ENCODE measurements at places on chromosomes 7 and 10.

- DNase-seq: peak; percentile 92
Observed at GRCh38 chr10:97713339-97713825, at the start of gene MARVELD1. MARVELD1 (plus strand) TSS chr10:97713730; CDS start chr10:97713877, 147 bp downstream.

GRCh38 chr10:71493741-71494140 is 97.0 kb downstream of the CDH23 start:
- DNase-seq: no peak

DNA sequence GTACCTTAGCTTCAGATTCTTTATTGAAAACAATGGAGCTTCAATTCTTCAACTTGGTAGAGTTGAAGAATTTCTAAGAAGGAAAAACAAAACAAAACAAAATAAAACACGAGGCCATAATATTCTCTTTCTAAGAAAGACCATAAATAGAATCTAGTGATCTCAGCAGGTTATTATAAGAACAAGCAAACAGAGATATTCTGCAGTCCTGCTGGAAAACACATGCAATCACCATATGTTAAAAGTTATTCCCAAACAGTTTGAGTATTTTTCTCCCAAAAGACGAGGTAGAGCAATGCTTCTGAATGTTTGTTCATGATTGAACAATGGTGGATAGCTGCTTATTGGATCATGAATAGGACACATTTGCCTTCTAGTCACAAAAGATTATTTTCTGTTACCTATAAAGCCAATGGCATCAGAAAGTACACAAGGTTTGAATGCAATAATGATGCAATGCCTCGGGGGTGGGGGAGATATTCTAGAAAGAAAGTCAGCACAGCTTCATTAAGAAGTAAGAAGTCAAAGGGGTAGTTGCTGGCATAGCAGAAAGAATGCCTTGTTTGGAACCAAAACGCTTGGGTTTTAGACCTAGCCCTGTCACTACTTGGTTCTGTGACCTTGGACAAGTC is 59.3 kb downstream of the CREB3L2 start:
- DNase-seq: no peak

DNA sequence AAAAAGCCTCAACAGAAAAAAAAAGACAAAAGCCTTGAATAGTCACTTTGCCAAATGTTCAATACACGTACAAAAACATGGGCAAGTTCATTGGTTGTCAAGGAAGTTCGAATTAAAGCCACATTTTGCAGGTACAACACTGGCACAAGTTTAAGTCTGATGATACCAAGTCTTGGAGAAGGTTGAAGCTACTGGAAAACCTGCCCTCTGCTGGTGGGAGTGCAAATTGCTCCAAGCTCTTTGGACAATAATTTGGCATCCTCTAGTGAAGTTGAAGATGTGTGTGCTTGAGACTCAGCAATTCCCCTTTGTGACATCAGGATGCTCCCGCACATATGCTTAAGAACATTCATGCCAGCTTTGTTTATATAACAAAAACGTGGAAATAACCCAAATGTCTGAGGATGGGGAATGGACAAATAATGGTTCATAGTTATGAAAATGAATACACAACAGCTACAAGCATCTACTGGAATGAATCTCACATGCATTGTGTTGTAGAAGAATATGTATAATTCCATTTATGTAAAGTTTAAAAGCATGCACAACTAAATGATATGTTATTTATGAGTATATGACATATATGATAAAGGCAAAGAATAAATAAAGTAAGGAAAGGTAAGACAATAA is 120.0 kb upstream of the PLPP4 start:
- peak; percentile 4 for DNase-seq

DNA sequence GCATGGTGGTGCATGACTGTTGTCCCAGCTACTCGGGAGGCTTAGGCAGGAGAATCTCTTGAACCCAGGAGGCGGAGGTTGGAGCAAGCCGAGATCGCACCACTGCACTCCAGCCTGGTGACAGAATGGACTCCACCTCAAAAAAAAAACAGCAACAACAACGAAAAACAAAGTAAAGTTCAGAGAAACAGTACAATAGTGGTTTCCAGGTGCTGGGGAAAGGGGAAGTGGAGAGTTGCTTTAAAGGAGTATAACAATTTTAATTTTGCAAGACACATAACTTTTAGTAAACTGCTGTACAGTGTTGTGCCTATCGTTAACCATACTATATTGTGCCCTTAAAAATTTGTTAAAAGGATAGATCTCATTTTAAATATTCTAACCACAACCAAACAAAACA is 662.7 kb upstream of the POT1 start:
- no peak for DNase-seq

DNA sequence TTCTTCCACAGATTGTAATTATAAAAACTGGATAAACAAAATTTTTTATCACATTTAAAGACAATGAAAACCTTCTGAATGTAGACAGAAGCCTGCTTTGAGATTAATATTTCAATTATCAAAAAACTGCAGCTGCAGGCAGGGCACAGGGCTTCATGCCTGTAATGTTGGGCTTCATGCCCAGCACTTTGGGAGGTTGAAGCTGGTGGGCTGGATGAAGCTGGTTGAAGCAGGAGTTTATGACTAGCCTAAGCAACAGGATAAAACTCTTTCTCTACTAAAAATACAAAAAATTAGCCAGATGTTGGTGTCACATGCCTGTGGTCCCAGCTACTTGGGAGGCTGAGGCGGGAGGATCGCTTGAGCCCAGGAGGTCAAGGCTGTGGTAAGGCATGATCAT is 41.2 kb downstream of the PDZD8 start:
- no peak for DNase-seq

DNA sequence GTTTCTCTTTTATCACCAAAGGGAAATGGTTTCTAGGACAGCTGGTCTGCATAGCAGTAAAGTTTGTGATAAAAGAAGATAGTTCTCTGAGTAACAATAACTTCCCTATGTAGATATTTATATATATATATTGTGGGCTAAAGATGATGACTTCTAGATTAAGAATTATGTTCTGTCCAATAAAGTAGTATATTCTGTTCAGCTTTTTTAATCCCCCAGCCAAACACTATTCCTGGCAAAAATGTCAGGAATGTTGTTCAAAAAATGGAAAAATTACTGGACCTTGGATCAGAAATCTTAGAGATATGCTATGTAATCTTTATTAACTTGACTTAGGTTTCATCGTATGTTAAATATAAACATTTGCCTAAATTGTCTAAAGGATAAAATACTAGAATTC is 136.3 kb upstream of the GNAI1 start:
- peak; percentile 36 for DNase-seq

DNA sequence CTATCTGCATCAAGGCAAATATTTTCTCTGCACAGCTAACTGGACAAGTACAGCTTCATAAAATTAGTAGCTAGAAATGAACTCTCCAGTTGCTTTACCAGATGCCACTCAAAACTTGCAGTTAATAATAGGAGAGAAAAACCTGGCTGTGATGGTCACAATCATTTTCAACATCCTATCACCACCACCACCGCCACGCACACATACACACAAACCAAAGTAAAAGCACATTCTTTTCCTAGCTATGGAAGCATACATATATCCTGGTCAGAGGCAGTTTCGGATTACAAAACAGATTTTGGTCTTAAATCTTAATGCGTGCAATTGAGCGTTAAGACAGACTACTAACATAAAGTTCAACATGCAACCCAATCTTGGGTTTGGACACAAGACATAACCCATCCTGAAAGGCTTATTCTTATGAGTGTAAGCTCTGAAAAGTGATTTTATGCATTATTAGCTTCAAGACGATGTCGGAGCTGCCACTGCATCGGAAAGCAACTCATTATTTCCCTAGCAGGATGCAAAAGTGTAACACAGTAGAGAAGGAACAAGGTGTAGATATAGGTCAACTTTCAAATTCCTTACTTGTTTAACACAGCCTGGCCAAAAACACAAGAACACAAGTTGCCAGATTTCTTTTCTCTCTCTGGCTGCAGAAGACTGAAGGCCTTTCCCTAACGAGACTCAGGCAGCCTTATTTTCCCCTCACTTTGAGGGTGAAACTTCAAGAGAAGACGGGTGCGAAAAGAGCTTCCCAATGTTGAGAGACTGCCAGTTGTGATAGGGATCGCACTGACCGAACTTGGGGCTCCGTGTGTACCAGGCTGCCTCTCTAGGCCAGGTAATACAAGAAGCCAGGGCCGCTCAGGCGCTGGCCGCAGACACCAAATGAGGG is 1.2 kb downstream of the CACUL1 start:
- DNase-seq: peak; percentile 41

- no peak for DNase-seq
Observed at GRCh38 chr10:114806562-114807391, 14.8 kb upstream of the FHIP2A start.

GRCh38 chr10:5442065-5442989 is 30.0 kb downstream of the NET1 start:
- peak; percentile 33 for DNase-seq

GRCh38 chr10:23453465-23453864 is 14.6 kb downstream of the OTUD1 start:
- DNase-seq: no peak
